ENCODE measurements at places on chromosomes 5 and 9.

DNA sequence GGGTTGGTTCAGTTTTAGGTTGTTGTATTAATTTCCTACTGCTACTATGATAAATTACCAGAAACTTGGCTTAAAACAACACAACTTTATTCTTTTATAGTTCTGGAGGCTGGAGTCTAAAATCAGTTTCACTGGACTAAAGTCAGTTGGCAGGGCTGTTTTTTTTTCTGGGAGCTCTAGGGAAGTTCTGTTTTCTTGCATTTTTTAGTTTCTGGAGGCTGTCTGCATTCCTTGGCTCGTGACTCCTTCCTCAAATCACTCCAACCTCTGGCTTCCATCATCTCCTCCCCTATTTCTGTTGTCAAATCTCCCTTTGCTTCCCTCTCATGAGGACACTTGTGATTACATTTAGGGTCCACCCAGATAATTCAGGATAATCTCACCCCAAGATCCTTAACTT, 51.3 kb upstream of the SUB1 start:
- DNase-seq = no peak

- DNase-seq = no peak
Measured at GRCh38 chr5:92525131-92525530, 1055.9 kb downstream of the NR2F1-AS1 start.

- no peak for DNase-seq
Measured at GRCh38 chr5:133682451-133682850, 70.1 kb upstream of the FSTL4 start.

GRCh38 chr5:127010362-127010761, 20.0 kb downstream of the MARCHF3 start:
- no peak for DNase-seq

GRCh38 chr9:22050924-22051323, 41.8 kb upstream of the CDKN2B start:
- DNase-seq = no peak

- no peak for DNase-seq
Measured at GRCh38 chr9:129822898-129823541, 916 bp downstream of the TOR1A start.

DNA sequence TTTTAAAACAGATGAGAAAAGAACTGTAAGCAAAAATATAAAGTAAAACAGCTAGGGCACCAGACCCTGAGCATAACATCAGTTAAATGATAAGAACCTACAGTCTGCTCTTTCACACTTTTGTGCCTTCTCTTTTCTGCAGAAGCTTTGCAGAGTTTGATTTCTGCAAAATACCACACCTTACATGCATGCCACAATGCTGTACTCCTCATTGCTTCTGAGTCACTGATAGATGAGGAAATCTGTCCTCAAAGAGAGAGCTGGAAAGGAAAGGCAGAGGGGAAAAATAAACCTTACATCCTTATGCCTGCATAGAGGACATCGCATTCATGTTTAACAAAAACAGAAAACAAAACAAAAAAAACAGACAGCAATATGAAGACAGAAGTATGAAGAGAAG, 142.9 kb downstream of the ATPSCKMT start:
- DNase-seq = no peak

GRCh38 chr9:5953743-5954707, 61.4 kb downstream of the RANBP6 start:
- DNase-seq = no peak

GRCh38 chr9:116288658-116289057, 135.1 kb downstream of the PAPPA start:
- DNase-seq = no peak

GRCh38 chr5:139925216-139925562, 117.9 kb downstream of the NRG2 start:
- no peak for DNase-seq

GRCh38 chr5:15238006-15238405, 262.0 kb upstream of the FBXL7 start:
- no peak for DNase-seq

- no peak for DNase-seq
Measured at GRCh38 chr5:121783700-121784099, 68.0 kb upstream of the FTMT start.

GRCh38 chr5:136526791-136527190, 161.4 kb upstream of the TRPC7 start:
- no peak for DNase-seq

DNA sequence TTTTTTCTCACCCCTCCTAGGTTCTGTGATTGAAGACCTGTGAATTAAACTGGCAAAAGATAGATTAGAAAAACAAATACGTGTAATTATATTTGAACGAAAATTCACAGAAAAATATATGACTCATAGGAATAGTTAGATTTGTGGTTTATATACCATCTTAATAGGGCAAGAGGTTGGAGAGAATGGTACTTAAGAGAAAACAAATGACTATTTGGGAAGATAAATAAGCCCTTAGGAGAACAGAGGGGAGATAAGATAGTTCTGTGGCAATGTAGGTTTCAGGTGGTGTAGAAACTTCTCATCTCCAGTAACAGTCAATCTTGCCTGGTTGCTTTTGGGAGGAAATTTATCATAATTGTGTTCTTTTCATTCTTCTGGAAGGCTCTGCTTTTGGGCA, 122.0 kb downstream of the PRDM9 start:
- DNase-seq = no peak

DNA sequence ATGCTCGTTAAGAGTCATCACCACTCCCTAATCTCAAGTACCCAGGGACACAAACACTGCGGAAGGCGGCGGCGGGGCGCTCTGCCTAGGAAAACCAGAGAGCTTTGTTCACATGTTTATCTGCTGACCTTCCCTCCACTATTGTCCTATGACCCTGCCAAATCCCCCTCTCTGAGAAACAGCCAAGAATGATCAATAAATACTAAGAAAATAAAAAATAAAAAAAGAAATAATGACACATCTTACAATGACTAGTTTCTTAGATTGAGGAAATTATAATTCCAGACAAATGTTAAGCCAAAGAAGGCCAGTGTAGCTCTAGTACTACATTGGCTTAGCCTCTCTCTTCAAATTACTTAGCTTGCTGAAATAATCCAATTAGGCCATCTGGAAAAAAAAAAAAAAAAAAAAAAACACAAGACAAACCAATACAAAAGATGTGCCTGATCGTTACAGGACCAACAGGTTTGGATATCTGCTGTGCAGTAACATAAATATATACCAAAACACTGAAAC, 58.0 kb downstream of the ANXA2R start:
- DNase-seq = no peak

DNA sequence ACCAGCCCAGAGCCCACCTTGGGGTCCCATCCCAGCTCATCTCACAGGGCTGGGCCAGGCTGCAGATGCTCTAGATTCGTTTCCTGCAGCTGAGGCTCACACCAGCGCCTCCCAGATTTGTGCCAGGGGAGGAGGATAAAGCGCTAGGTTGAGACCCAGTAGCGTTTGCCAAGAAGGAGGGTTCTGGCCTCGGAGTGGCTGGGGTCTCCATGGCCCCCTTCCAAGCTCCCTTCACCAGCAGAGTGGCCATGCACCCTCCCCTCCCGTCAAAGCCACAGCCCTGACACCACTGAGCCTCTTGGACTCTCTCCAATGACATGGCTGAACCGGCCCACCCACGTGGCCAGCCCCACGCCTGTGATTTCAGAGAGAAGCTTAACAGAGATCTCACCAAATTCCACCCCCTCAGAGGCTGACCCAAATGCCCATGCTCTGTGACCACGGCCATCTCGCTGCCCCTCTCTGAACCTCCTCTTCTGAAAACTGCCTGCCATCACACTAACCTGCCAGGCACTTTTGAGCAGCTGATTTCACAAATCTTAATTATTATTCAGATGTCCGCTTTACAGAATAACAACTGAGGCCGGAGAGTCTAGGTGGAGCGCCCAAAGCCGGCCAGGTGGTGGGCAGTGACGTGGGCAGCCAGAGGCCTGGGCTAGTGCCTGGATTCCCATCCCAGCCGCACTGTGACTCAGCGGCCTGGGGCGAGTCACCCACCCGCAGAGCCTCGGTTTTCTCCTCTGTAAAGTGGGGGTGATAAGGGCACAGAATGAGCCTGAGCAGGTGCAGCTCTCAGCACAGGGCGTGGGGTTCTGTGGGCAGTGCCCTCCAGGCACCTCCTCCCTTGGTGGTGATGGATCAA, 155.7 kb downstream of the C9orf50 start:
- DNase-seq = no peak

GRCh38 chr5:140571105-140571504, 6.5 kb downstream of the SLC35A4 start:
- no peak for DNase-seq

- no peak for DNase-seq
Measured at GRCh38 chr9:100394816-100395215, 32.1 kb upstream of the MSANTD3 start.

- DNase-seq = no peak
Measured at GRCh38 chr5:148996270-148996669, 66.6 kb downstream of the SH3TC2 start.
